ENCODE measurements at places on chromosomes 1 and 21.

- no peaks in the 10 kb centered on the region for H3K27me3 ChIP-seq
- no peak overlapping the region for H3K4me3 ChIP-seq
- DNase-seq = no peak
- H3K4me1 ChIP-seq = peaks cover 12% of the 10 kb centered on the region
- no peak overlapping the region for H3K27ac ChIP-seq
These were observed 25.7 kb downstream of the HSPG2 start for GRCh38 chr1:21911205-21912001.

DNA sequence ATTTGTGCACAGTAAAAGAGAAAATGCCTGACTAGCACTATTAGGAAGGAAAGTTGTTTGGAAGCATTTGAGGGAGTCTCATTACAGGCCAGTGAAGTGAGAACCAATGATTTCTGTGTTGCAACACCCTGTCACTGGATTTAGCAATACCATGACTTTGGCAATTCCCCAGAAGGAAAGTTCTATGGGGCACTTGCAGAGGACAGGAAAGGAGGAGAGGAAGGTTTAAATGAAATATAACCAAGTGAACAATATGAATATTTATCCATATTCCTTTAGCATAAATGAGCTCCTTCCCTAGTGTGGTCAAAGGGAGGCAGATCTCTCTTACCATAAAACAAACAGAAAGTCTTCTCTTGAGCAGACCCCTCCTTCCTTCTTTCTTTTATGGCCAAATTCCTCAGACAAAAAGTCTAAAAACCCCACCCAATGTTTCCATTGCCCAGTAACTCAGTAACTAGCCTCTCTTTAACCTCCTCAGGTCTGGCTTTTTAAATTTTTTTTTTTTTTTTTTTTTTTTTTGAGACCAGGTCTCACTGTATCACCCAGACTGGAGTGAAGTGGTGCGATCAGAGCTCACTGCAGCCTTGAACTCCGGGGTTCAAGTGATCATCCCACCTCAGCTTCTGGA is 5.5 kb downstream of the TLR5 start:
- H3K27ac ChIP-seq = no peak overlapping the region
- H3K4me3 ChIP-seq = no peak overlapping the region
- peaks cover 2% of the 10 kb centered on the region for H3K4me1 ChIP-seq
- no peaks in the 10 kb centered on the region for H3K36me3 ChIP-seq
- DNase-seq = no peak
- no peaks in the 10 kb centered on the region for H3K27me3 ChIP-seq

DNA sequence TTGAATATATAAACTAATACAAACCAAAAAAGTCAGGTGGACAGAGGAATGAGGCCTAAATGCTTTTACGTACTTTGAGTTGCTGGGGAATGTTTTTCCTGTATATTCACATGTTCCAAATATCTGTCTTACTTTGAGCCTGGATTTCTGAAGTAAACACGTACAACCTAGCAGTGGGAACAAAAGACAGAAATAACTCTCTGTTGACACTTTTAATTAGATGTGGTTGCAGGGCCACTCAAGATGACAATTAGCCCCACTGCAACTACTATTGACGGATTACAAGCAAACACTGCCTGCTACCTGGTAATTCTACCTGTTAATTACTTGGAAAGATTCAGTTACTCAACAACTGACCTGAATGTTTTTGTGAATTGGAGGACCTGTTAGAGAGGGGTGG is 196.9 kb downstream of the TTLL7 start:
- DNase-seq = no peak
- H3K4me3 ChIP-seq = no peak overlapping the region
- peaks cover 6% of the 10 kb centered on the region for H3K4me1 ChIP-seq
- H3K27ac ChIP-seq = no peak overlapping the region

- no peaks in the 10 kb centered on the region for H3K36me3 ChIP-seq
- H3K27ac ChIP-seq = no peak overlapping the region
- H3K4me3 ChIP-seq = no peak overlapping the region
- no peak for DNase-seq
These were observed 23.3 kb upstream of the SRSF10 start for GRCh38 chr1:24003331-24003972.

DNA sequence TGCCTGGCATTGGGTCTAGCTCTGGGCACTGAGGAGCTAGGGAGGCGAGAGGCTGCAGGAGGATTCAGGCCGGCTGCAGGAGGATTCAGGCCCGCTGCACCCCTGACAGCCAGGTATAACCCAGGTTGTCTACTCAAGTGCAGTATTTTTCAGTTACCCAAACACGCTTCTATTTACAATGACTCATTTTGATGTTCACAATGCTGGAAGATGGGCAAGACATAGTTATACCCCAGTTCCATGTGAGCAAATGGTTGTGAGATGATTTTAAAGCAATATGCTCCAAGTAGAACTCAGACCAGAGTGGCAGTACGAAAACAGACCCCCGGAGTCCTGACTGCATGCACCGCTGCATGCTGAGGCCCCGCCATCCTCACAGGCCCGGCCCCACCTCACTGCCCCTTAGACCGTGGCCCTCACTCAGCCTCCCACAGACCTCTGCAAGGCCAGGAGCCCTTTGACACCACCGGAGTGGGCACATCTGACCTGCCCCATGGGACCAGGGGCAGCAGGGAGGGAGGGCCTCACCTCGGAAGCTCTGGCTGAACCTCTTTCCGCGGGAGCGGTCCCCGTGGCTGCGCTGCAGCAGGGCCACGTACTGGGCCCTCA is 553 bp downstream of the LEFTY1 start:
- peak overlapping the region; percentile 61 for H3K4me3 ChIP-seq
- H3K27ac ChIP-seq = peak overlapping the region; percentile 48
- DNase-seq = no peak
- peaks cover 2% of the 10 kb centered on the region for H3K27me3 ChIP-seq
- H3K4me1 ChIP-seq = peaks cover 15% of the 10 kb centered on the region

DNA sequence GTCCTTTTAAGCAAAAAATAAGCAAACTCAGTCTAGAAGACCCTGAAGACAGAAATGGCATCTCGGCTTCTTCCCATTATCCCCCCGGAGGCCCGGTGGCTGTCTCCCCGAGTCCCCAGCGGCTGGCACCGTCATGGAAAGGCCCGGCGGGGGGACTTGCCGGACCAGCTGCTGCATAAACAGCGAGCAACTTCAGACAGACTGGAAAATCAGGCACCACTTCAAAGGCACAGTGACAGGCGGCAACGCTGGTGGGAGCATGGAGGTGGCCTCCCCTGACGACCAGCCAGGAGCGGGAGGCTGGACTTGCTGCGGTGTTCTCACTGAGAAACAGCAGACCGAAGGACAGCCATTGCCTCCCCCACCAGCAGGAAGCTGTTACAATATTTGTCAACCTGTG is 18.4 kb upstream of the C1QA start:
- H3K36me3 ChIP-seq = no peaks in the 10 kb centered on the region
- no peak overlapping the region for H3K27ac ChIP-seq
- peaks cover 17% of the 10 kb centered on the region for H3K27me3 ChIP-seq
- H3K4me3 ChIP-seq = no peak overlapping the region

DNA sequence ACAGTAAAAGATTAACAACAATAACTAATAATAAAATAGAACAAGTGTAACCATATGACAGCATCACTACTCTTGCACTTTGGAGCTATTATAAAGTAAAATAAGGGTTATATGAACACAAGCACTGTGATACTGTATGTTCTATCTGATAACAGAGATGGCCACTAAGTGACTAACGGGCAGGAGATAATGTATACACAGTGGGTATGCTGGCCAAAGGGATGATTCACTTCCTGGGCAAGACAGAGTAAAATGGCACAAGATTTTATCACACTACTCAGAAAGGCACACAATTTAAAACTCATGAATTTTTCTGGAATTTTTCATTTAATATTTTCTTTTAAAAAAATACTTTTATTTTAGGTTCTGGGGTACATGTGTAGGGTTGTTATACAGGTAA is 12.3 kb downstream of the SLC9C2 start:
- H3K4me1 ChIP-seq = no peaks in the 10 kb centered on the region
- no peaks in the 10 kb centered on the region for H3K36me3 ChIP-seq
- no peak for DNase-seq
- H3K27me3 ChIP-seq = no peaks in the 10 kb centered on the region
- H3K27ac ChIP-seq = no peak overlapping the region

DNA sequence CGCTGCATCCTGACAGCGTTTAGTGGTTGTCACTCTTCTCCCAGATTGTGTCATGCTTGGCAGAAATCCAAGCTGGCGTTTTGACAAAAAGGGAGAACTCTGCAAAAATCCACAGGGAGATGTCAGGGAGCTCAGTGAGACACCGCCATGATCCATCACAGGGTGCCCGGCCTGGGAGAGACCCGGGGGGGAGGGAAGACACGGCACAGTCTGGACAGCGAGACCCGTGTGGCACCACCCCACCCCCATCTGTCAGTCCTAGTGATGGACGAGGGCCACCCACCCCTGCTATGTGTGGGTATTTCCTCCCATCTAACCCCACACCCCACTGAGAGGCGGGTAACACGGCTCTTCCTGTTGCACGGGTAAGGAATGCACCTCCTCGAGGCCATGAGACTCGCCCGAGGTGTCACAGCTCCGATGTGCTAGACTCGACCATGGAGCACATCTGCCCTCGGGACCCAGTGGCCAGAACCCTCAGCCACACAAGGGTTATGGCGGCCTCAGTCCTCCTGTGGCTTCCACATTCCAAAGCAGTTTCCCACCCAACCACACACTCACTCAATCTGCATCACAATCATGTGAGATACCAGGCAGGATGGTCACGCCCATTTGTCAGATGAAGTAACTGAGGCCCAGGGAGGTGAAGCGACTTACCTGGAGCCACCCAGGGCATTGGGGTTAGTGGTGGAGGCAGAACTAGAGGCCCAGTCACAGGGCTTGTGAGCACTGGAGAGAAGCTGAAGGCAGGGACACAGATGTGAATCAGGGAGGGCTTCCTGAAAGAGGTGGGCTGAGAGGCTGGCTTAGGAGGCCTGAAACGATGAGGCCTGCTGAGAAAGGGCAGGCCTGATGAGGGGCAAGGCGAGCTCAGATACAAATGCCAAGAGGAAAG is 688.5 kb downstream of the MATN1 start:
- peaks cover 4% of the 10 kb centered on the region for H3K36me3 ChIP-seq
- no peak for DNase-seq
- H3K4me1 ChIP-seq = peaks cover 4% of the 10 kb centered on the region

DNA sequence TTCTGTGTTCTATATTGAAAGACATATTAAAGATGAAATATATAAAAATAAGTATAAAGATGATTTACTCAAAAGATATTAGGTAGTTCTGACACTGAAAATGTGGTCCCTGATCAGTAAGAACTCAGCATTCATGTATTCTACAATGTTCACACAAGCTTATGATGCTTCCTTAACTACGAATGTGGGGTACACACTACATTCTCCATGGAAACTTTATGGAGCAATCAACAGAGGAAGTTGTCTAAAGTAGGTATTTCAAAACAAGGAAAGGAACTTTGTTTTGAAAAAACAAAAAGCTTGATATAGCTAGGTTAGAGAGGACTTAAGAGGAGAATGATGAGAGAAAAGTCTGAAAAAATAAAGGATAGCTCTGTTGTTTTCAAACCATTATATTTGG is 119.7 kb upstream of the RGS18 start:
- no peak for DNase-seq
- H3K27ac ChIP-seq = no peak overlapping the region
- no peaks in the 10 kb centered on the region for H3K4me1 ChIP-seq
- H3K27me3 ChIP-seq = no peaks in the 10 kb centered on the region

GRCh38 chr1:76006234-76006633 is 68.3 kb upstream of the ST6GALNAC3 start:
- no peaks in the 10 kb centered on the region for H3K36me3 ChIP-seq
- DNase-seq = no peak
- no peaks in the 10 kb centered on the region for H3K27me3 ChIP-seq
- no peak overlapping the region for H3K27ac ChIP-seq

DNA sequence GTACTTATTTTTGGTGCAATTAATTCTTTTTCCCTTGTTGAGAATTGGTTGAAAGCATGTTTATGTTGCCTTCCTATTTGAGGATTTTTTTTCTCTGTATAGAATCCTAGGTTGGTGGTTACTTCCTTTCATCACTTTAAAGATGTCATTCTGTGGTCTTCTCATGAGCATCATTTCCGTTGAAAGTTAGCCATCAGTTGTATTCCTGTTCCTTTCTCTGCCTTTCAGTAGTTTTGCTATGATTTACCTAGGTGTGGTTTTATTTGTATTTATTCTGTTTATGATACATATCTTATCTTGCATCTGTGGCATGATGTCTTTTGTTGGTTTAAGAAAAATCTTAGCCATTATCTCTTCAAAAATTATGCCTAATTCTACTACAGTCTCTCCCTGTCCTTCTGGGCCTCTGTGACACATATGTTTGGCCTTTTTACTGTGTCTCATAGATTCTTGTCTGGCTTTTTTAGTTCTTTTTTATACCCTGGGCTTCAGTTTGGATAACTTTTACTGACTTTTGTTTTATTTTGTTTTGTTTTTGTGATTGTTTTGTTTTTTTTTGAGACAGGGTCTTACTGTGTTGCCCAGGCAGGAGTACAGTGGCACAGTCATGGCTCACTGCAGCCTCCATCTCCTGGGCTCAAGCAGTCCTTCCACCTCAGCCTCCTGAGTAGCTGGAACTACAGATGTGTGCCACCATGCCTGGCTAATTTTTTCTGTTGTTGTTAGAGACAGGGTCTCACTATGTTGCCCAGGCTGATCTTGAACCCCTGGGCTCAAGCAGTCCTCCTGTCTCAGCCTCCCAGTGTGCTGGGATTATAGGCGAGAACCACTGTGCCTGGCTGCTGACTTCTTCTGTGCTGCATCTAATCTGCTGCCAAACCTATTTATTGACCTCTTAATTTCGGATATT is 24.1 kb downstream of the PTGFRN start:
- H3K27ac ChIP-seq = no peak overlapping the region
- no peak for DNase-seq
- H3K36me3 ChIP-seq = no peaks in the 10 kb centered on the region

DNA sequence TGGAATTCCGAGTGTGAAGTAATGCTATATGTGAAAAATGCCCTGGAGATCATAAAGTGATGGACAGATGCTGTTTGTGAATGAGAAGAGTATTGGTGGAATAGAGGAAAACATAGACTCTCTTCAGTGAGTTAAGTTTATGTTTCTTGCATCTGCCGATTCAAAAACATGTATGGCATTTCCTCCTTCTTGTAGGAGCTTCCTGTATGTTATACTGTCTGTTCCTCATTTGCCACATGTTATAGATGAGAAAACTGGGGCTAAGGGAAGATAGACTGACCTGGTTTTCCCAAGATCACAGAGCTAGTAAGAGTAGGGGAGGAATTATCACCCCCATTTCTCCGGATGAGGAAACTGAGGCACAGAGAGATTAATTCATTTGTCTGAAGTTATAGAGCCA is 41.1 kb upstream of the IL20 start:
- no peak overlapping the region for H3K27ac ChIP-seq
- no peak overlapping the region for H3K4me3 ChIP-seq
- H3K4me1 ChIP-seq = peaks cover 3% of the 10 kb centered on the region
- no peaks in the 10 kb centered on the region for H3K36me3 ChIP-seq
- H3K27me3 ChIP-seq = peaks cover 4% of the 10 kb centered on the region
- DNase-seq = no peak
